ENCODE measurements at places on chromosomes 11 and 22.
A peak's percentile ranks its signal among the peaks of the same experiment; 100 is the strongest.

GRCh38 chr22:37184380-37184755 is 3.7 kb downstream of the C1QTNF6 start:
- DNase-seq: no peak

DNA sequence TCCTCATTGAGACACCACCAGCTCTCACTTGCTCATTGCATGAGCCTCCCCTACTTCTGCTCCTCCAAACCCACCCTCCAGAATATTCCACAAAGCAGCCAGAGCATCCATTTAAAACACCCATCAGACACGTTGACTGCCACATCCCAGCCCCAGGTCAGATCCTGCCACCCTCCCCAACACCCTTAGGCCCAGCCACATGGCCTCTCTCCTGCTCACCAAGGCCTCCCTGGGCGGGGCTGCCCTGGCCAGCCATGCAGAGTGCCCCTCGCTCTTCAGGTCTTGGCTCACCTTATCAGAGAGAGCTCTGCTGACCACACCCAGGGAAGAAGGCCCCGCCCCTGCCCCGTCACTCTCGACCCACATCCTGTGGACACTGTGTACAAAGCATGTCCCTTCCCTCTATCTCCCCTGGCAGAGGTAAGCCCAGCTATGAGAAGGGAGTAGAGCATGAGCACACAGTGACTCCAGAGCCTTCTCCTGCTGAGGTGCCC is 106.8 kb downstream of the MICAL3 start:
- DNase-seq: peak; percentile 88

GRCh38 chr11:64987998-64988854 is 8.5 kb downstream of the BATF2 start:
- DNase-seq: no peak

GRCh38 chr22:26437694-26438392 is 8.8 kb downstream of the ASPHD2 start:
- DNase-seq: no peak

GRCh38 chr22:34198976-34199375 is 278.7 kb upstream of the LARGE1 start:
- no peak for DNase-seq

DNA sequence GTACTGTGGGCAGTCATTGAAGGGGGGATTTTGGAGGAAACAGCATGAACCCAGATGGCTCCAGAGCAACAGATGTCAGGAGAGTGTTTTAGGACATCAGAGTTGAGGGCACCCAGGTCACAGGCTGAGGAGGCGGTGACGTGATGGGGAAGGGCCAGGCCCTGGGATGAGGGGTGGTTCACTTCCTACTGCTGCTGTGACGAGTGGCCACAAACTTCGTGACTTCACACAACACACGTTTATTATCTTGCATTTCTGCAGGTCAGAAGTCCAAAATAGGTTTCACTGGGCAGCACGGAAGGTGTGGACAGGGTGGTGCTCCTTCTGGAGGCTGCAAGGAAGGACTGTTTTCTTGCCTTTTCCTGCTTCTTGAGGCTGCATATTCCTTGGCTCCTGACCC is 77.7 kb upstream of the RAB1B start:
- no peak for DNase-seq

DNA sequence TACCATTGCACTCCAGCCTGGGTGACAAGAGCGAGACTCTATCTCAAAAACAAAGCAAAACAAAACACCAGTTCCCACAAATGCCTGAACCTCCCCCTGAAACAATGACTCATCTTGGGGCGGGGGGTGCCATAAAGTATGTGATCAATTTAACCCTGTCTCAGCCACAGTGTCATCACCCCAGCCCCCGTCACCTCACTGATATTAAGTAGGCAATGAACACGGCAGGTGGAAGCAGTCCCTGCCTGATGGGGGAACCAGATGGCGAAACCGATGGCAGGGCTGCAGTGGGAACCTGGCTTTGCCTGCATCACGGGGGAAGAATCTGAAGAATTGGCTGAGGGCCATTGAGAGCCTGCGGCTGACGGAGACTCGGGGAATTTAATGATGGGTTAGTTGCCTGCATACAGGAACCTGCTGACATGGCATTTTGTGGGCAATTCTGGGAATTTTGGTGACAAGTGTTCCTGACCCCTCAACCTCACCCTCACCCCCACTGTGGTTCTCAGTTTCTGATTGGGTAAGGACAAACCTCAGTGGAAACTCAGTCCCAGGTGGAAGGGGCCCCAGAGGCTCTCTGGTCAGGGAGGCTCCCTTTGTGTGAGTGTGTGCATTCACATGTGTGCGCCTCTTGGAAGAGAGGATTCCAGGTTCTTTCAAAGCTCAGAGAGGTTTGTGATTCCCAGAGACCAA is 39.1 kb upstream of the SHISAL1 start:
- DNase-seq: peak; percentile 57

GRCh38 chr11:4467811-4468606 is 14.4 kb upstream of the OR52K1 start:
- DNase-seq: peak; percentile 16

DNA sequence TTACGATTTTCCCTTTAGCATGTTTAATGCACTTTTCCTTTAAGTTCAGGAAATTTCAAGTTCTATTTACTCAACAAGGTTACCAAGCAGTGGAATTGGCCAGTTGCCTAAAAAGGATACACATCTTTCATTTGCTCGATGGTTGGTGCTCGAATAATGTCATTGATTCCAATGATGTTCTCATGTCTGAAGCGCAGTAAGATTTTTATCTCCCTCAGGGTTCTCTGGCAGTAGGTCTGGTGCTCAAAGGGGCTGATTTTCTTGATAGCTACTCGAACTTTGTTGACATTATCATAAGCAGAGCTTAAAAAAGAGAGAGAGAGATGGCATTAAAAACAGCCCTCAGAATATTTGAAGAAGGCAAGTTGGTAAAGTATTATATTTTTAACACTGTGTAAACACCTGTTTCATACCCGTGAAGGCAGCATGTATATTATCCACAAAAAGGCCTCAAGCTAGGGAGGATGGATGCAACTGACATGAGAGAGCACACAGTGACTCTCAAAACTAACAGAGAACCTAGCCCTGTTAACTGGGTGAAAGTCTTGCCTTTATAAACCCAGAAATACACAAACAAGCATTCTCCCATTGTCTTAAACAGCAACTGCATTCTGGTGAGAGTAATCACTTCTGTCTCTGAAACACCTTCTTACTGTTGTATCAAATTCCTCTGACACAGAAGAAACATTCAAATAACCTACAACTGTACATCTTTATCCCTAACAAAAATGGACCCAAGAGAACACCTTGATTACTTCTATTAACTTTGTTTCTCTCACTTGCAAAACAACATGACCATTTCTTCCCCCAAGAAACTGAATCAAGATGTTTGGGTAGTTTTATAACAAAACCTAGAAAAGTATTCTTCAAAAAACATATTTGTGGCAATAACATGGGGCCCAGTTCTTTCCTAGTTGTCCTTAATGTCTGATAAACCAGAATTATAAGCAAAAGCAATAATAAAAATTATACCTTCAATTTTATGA is 59.6 kb downstream of the MAPK1 start:
- peak; percentile 20 for DNase-seq

DNA sequence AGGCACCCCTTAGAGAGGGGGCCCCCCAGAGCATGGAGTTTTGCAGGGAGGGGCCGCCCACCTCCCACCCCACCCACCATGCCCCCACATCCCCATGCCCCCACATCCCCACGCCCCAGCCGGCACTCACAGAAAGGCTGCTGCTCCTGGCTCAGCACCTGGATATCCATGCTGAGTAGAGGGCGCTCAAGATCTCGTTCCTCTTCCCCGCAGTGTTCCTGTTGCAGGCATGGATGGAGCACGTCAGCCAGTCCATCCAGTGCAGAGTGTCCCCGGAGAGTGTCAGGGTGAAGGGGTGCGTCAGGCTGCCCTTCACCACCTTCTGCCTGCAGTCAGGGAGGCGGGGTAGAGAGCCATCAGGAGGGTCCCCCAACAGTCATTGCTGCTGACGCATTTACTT is 156.2 kb downstream of the CRYBB2 start:
- no peak for DNase-seq

- DNase-seq: no peak
Measured at GRCh38 chr11:111443640-111444039, 64.6 kb upstream of the POU2AF1 start.

GRCh38 chr22:31509061-31509762 is 12.9 kb downstream of the SFI1 start:
- DNase-seq: no peak

DNA sequence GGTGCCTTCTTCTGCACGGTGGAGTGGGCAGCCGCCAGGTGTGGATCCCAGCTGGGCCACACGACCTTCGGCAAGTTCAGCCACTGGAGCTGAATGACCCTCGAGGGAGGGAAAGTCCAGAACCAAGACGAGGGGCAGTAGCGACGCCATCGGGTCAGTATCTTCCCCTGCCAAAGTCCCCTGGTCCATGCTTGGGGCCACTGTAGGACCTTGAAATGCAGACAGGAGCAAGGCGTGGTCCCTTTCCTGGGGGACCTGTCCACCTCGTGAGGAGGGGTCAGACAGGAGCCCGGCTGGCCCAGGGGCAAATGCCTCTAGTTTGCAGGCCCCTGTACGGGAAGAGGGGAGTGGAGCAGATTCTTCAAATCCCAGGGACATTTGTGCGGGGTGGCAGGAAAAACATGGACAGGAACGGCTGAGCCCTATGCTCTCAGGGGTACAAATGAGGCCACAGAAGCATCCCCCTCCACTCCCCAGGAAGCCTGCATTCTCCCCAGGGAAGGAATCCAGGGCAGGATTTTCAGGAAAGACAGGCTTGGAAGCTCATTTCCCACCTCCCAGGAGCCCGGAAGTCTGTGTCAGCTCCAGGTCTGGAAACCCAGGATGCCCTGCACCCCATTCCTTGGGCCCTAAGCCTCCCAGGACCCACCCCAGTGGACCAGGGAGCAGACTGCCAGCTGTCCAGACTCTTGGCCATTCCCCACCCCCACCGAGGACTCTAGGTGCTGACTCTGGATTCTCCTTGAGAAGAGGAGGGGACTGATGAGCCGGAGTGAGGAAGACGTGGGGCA is 6.6 kb downstream of the SHANK2 start:
- DNase-seq: no peak

GRCh38 chr11:65446446-65447277 is 24.1 kb downstream of the NEAT1 start:
- no peak for DNase-seq

DNA sequence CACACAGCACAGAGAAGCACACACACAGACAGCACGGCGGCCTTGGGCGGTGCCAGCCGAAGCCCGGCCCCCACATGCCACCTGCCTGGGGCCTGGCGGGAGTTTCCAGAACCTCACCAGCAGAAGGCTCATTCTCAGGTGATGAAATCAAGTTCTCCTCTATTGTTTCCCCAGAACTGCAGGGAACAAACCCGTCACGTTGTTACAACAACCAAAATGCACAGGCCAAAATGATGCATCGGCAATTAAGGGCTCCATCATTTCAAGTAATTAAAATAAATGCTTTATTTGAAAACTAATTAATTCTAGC is 30.8 kb downstream of the GNB1L start:
- DNase-seq: no peak

DNA sequence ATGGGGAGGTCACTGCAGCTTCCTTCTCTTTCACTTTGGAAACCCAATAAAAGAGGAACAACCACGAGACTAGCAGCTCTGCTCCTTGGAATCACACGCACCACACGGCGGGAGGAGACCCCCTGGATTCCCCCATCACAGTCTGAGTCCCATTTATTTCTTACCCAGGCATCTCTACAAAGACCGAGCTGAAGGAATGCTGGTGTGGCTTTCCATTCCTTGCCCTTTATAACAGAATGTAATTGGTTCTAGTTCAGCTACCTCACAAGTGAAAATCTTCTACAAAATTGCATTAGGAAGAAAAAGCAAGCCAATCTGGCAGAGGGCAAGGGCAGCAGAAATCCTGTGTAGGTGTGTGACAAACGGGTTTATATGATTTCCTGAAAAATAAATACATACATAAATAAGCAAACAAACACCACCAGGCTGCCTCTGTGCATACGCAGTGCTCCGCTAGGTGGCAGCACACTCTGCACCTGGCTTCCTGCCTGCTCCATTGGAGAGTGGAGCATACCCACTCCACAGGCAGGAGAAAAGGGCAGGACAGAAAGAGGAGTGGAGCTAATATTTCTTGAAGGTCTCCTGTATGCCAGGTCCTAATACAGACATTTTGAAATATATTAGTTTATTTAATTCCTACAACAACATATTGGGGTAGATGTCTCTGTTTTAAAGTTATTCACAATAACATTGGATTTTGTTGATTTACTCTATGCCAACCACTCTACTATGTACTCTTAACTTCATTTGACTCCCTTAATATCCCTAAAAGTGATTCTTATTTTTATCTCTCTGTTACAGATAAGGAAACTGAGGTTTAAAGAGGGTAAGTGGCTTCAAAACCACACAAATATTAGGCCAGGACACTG is 673.1 kb downstream of the KCNA4 start:
- peak; percentile 63 for DNase-seq

DNA sequence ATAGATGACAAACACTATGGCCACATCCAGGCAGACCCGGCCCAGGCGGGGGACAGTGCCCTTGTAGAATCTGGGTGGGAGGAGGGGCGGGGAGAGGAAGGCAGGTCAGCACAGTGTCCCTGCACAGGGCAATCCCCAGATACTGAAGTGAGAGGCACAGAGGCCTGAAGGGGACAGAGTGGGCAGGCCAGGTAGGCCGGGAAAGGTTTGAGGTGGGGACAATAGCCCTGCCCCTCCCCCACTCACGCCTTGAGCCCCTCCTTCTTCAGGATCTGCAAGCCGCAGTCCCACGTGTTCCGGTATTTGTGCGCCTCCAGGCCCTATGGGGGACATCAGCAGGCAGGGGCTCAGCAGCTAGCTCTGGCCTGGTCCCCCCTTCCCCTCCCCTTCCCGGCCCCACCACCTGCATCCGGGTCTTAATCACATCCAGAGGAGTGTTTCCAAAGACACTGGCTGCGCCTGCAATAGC is 2.3 kb downstream of the SLC25A1 start:
- no peak for DNase-seq

DNA sequence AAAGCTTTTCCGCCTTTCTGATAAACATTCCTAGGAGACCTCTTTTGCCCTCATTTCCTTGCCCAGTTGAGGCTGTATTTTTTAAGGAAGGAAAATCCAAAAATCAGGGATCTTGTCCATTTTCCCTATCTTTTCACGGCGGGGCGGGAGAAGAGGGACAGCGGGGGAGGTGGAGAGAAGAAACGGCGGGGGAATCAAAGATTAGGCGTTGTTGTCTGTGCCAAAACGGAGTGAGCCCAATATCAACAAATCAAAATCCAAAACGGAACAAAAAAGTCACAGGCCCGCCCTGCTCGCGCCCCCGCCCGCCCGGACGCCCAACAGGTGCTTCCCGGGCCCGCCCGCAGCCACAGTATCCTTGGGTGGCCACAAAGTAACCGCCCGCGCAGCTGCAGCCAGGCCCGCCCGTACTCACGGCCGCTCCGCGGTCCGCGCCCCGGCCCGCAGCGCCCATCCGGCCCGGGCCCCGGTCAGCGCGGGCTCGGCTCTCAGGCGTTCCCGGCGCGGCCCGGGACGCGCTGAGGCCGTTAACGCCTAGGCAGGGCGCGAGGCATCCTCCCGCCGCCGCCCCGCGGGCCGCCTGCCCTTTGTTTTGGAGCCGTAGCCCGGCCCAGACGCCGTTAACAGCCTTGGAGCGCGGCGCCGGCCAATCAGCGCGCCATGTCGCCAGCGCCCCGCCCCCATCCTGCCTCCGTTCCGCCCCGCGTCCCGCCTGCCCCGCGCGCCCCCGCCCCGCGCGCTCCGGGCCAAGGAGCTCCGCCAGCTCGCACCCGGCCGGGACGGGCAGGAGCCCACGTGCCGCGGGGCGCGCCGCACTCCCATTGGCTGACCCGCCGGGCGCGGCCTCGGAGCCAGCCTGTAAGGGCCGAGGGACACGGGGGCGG is at the start of gene YPEL1:
YPEL1 (minus strand) TSS at position 595 of the 884 bp plus-strand sequence. CDS start 25,050 bp downstream, outside the sequence.
- DNase-seq: peak; percentile 97

Data from hematopoietic multipotent progenitor cell treated with erythropoietin and hydrocortisone succinate and interleukin-3 and kit ligand, for 4 days (in vitro differentiated cells).